ENCODE measurements at places on chromosomes 3 and 15. TPM values are rescaled to one million over a fixed set of nuclear protein-coding genes. Genes with fewer than 3 reads are reported as not detected.

DNA sequence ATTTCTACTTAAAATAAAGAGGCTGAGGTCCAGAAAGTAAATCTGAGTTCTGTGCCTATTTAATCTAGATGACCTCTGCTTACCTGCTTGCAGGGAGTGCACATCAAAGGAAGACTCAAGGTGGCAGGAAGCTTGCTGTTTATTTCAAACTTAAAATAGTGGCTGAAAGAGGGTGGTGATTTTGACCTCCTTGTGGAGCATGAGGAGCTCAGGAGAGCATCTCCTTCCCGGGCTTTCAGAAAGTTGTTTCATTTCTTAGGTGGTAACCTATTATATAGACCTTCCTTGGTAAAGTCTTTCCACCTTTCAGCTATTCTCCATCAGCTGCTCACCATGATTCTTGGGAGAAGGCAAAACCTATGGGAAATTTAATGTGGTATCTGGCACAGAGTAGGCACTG is 494 bp downstream of the GCSAM start:
- DNase-seq: no peak

DNA sequence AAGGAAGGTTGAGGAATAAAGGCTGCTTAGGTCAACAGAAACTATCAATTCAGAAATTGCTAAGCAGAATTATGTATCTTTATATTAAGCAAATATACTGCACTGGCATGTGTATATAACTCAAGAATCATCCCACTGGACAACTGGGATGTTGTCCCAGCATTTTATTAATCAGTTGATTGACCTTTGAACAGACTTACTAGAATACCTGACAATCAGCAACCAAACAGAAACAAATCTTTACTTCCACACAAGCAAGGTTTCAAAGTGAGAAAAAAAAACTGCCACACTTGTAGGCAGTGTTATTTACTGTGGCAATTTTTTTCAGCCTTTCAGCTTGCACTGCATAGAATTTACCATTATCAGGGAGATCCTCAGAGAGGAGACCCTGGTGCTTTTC is 218.8 kb downstream of the MAGI1 start:
- no peak for DNase-seq

- peak; percentile 86 for DNase-seq
Measured at GRCh38 chr3:171806200-171807128, 3.8 kb downstream of the PLD1 start.

DNA sequence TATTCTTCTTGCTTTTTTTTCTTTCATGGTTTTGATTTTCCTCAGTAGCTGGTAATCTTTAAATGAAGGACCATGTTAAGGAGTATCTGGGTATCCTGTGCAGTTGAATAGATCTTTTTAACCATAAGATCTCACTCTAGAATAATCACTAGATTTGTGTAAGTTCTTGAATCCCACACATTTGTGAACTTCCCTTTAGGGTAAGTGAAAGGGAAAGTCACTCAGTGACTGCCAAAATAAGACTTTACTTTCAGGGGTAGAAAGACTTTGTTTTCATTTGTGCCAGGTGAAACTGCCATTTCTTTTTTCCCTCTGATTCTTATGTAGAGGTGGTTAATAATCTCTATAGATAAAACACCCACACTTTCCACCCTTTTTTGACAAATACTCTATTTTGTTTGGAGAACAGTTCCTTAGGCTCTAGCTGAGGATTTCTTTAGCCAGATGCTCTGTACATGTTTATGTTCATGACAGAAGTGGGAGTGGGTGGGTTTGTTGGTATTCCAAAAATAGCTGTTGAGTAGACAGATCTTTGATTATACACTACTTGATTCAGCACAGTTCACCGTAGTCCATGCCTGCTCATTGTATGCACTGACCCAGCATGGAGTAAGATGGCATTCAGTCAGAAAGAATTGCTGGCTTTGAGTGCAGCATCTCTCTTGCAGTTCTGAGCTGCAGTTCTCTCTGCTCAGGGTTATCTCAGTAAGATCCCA is 28.5 kb downstream of the LRRC49 start:
- no peak for DNase-seq

GRCh38 chr3:143810953-143811265 is 37.4 kb downstream of the SLC9A9 start:
- no peak for DNase-seq

GRCh38 chr3:185089343-185089742 is 63.5 kb downstream of the C3orf70 start:
- DNase-seq: no peak

The AADACL2 gene
- under 0.01 TPM for total RNA-seq

The FGF12 gene
- total RNA-seq: not detected
